ENCODE measurements at places on chromosomes 11 and 22.

GRCh38 chr11:69553416-69554357 lies 72.2 kb downstream of the LINC01488 start:
- no peak for DNase-seq

GRCh38 chr11:65183201-65183891 lies 1.6 kb downstream of the CAPN1 start:
- DNase-seq, result no peak

DNA sequence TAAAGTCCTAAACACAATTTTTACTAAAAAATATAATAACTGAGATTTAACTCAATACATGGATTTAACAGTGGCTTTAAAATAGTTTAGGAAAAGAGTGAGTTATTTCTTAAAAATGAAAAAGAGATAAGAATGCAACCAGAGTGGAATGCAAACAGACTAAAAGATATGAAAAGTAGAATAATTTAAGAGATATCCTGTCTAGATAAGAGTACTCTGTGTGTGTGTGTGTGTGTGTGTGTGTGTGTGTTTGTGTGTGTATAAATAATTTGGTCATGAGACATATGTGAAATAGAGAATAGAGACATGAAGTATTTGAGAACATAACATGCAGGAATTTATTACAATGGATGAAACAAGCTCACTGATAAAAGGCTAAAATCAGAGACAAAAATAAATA lies 986.9 kb upstream of the CHORDC1 start:
- DNase-seq, result no peak

GRCh38 chr11:119835753-119836152 lies 106.8 kb upstream of the NECTIN1 start:
- no peak for DNase-seq

DNA sequence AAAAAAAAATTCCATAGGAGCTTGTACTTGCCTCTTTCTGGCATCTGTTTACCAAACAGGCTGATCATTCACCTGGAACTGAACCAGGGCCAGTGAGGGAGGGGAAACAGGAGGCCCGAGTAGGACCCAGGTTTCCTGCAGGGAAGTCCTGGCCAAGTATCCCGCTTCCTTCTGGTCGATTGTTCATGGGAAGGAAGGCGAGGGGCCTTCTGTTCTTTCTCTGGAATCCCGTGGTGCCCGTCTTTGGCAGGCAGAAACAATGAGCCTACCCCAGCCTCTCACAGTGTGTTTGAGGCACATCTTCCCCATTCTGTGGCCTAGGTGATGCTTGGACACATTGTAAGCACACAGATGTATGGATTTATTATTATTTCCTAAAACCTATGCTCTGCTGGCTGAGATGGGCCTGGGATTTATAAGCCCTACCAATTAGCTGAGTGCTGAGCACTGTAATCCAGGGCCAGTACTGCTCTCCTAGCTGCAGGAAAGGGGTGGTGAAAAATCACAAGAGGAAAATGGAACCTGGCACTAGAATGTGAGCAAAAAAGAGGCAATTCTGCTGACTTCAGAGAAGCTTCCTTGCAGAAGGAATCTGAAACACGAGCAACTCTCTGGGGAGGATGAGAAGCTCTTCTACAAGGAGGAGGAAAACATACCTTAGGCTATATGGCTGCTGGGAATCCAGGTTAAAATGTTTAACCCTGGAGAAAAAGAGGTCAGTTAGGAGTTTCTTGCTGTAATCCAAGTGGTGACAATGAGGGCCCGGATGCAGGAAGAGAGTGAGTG lies 53.5 kb downstream of the PRR5L start:
- no peak for DNase-seq

GRCh38 chr11:84648471-84648870 lies 978.7 kb downstream of the DLG2 start:
- DNase-seq, result no peak

- peak; percentile 50 for DNase-seq
These were observed 784 bp upstream of the SYNGR1 start for GRCh38 chr22:39348909-39349505.

- DNase-seq, result peak; percentile 48
These were observed 2.0 kb downstream of the CLCF1 start for GRCh38 chr11:67371189-67371910.
